ENCODE measurements at places on chromosomes 2 and 18.

- no peak for DNase-seq
Measured at GRCh38 chr18:58882686-58883085, 18.0 kb downstream of the ZNF532 start.

DNA sequence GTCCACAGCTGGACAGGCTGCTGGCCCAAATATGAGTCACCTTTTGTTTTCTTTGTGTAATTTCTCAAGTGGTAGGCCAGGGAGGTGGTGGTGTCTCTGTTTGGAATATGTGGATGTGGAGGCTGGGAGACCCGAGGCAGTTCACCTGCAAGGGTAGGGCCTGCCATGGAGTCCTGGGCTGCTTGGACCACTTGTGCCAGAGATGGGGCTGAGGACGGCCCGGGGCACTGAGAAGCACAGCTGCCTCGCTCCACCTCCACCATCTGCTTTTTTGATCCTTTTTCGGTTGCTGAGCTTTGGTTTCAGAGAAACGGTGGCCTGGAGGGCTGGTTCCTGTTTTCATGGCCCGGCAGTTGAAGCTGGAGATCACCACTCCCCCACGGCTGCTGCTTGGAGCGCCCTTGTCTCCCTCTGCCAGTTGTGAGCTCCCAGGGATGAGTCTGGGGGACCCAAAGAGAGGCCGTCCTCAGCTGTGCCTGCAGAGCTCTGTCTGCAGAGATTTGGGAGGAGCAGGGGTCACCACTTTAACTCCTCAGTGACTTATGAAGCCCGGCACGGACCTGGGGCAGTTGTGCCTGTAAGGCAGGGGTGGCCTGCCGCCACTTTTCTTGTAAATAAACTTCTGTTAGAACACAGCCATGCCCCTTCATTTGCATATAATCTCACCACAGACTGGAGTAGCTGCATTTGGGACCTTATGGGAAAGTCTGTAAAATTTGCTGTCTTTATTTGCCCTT lies 67.6 kb upstream of the MCFD2 start:
- no peak for DNase-seq

DNA sequence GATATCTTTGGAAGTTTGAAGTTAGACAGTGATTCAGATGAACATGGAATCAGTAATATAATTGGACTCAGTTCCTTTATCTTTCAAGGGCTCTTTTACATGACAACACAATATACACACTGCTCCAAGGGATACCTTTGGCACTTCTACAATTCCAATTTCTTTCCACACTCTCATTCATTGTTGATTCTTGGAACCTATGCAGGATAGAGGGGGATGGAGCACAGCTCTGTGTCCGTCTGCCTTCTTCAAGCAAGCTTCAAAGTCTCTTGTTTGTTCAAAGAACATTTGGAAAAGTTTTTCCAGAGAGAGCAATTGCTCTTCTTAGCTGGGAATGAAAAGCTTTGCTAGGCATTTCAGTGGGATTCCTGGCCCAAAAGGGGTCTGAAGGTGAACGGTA lies 276.2 kb upstream of the ZEB2 start:
- no peak for DNase-seq

GRCh38 chr2:226771067-226771466 lies 28.6 kb downstream of the IRS1 start:
- DNase-seq = no peak

GRCh38 chr2:83686863-83687262 lies 772.2 kb downstream of the SUCLG1 start:
- DNase-seq = no peak

- no peak for DNase-seq
Measured at GRCh38 chr2:239790721-239791120, 234.4 kb downstream of the NDUFA10 start.

DNA sequence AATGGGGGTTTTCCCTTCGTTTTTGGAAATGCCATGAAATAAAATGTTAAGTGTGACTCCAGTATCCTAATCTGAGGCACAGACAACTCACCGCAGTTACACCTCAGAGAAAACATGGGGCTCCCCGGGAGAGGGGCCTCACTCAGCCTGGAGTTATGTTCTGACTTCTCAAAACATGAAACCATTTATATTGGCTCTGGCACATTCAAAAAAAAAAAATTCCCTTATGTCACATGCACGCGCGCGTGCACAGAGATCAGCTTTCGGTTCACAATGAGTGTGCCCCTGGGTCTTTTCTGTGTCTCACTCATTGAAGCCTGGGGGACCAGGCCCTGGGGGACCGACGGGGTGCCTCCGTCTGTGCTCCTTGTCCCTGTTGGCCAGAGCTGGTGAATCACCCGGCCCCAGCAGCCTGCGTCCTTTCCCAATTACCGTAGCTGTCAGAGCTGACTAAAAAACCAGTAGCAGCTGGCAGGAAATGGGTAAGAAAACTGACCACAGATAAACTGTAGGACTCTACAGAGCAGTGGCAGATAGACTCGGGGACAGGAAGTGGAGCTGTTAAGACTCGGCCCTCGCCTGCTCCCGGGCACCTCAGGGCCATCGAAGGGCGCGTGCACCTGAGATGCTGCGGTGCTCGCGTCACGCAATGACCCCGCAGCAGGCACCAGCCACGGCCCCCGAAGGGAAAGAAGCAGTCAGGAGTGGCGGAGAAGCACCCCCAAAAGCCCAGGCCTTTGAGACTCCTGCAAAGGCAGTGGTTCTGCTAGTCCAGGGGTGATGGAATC lies 138.3 kb upstream of the ID2 start:
- peak; percentile 50 for DNase-seq

- DNase-seq = no peak
Measured at GRCh38 chr18:50820901-50821520, 1.2 kb upstream of the MRO start.

GRCh38 chr18:55161916-55162315 lies 202.7 kb upstream of the CCDC68 start:
- DNase-seq = no peak

GRCh38 chr2:190343536-190344275 lies at the start of gene INPP1:
INPP1 (plus strand) TSS chr2:190343589; CDS start chr2:190360103, 16,514 bp downstream.
- no peak for DNase-seq

DNA sequence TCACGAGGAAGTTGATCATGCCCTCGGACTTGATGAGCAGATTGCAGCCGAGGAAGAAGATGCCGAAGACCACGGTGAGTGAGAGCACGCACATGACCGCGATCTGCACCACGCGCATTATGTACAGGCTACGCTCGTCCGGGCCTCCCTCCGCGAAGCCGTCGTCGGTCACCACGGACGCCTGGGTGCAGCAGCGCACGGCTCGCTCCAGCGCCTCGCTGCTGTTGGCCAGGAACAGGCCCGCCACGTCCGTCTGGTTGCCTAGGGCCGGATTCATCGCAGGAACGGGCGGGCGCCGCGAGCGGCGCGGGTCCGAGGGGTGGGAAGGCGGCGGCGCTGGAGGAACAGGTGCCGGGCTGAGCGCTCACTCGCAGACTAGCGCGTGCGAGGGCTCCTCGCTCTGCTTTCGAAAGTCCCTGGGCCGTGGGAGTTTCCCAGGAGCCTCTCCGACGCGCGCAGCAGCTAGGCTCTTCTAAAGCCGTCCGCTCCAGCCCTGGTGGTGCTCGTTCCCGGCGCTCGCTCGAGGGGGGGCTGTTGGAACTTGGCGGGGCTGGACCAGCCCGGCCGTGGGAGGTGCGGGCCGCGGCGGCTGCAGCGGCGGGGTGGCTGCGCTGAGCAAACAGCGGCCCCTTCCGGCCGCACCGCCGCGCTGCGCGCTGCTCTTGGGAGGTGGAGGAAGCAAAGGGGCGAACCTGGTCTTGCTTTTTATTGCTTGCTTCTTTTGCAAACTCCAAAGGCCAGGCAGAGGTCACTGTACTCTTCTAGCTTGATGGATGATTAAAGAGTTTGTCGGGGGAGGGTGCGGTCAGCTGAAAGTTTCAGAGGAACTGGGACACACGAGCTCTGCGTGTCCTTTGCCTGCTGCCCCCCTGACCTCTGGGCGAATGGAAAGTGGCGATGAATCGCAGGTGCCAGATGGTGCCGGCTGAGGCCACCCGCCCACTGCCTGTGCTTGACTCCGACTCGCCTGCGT lies at the start of gene RPRM:
TSS of gene RPRM (minus strand) at position 474 of the 973 bp plus-strand sequence. CDS start at position 277, 197 bp downstream.
- no peak for DNase-seq

DNA sequence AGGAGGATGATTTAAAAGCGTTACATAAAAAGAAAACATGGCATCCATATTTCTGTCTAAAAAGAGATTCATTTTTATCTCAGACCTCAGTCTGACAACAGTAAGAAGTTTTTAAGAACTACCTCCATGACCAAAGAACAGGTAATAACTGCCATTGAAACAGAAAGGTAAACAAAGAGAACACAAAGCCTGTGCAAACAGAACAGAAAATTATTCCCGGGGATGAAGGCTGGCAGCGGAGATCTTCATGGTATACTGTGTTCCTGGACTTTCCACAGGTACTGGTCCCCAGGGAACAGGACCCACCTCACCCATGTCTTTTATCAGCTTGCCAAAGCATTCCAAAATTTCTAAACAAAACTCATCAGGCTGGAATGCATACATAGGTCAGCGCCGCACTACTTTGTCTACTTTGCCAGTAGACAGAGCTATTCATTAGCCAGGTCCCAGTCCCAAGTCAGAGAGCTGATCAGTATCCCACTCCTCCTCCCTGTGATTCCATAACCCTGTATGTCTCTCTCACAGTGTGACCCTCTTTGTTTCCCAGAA lies 277.3 kb downstream of the MBD2 start:
- no peak for DNase-seq

GRCh38 chr2:234203135-234203984 lies 152.9 kb downstream of the SPP2 start:
- DNase-seq = no peak

GRCh38 chr2:187483537-187483936 lies 35.5 kb upstream of the CALCRL start:
- DNase-seq = no peak

DNA sequence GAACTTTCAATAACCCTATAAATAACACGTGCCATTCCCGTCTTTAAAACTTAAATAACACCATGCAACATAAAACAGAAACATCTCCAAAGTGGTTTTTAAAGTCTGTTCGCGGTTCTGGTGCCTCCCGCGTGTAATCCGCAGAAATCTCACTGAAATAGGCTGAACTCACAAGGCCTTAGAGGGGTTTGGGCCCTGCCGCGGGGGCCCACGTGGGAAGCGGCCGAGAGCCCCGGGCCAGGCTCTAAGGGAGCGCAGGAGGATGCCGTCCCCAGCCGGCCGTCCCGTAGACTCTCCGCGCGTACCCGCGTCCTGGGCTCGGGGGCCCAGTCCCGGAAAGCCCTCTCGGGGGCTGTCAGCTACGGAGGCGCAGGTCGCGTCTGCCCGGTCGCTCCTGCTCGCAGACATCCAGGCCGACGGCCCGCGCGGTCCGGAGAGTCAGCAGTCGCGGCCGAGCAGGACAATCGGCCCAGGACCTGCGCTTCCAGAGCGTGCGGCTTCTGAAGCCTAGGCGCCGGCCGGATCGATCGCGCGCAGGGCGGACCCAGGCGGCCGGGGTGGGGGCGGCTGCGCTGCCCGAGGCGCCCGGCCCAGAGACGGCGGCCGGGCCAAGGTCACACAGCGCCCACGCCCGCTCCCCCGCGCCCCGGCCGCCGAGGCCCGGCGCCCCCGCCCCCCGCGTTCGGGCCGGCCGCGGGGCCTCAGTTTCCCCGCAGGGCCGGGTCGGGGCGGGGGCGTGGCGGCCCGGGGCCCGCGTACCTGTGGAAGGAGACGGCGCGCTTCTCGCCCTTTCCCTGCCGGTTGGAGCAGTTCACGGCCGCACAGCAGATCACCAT lies 558 bp downstream of the THAP4 start:
- no peak for DNase-seq

- DNase-seq = no peak
Measured at GRCh38 chr18:58336605-58337004, 292.3 kb downstream of the ALPK2 start.

DNA sequence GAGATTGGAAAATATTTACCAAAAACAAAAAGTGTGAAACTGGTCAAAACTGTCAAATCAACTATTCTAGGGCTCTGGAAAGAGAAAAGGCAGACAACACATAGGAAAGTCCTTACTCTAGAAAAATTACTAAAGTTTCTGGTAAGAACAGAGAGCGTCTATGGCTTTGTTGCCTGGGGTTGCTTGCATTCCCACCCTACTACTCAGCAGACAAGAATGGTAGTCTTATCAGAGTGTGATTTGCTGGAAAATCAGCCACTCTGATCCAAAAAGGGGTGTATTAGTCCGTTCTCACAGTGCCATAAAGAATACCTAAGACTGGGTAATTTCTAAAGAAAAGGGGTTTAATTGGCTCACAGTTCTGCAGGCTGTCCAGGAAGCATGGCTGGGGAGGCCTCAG lies 50.3 kb upstream of the CDH20 start:
- no peak for DNase-seq

DNA sequence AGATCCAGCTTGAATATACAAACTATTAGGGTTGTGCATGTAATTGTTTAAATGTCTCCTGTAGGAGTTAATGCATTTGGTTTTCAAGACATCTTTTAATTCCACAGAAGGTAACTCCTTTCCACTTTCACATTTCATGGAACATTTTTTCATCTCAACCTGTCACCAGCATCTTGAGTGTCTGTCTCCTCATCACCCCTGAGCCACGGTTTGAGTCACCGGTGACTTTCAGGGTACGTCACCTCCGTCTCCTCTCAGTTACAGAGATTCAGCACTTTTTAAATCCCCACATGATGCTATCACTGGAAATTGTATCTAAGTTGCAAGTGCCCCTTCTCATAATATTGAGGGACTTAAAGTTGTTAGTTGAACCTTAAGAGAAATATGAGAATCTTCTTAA lies 25.3 kb downstream of the GPR55 start:
- no peak for DNase-seq

GRCh38 chr2:172038604-172039003 lies 38.9 kb downstream of the METAP1D start:
- no peak for DNase-seq

DNA sequence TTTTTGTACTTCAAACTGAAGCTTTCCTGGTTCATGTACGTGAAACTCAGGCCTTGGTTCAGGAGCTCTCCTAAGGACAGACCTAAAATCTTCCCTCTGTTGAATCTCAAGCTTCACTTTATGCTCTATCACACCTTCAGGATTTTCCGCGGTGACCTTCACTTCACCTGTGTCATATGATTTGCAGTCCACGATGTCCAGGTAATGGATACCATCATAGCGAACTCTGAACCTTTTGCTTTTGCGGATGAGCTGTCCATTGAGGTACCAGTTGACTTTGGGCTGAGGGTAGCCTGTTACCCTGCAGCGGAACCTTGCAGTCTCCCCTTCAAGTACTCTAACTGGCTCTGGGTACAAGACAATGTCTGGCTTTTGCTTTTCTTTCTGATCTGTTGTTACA lies 31.2 kb downstream of the TTN start:
- no peak for DNase-seq

GRCh38 chr18:9329471-9329870 lies 5.1 kb upstream of the TWSG1 start:
- DNase-seq = no peak

Data from T-helper 22 cell (primary cell).